ENCODE measurements at places on chromosomes 16 and 17.

- no peak for DNase-seq
Observed at GRCh38 chr17:18206962-18207361, 18.5 kb upstream of the LLGL1 start.

GRCh38 chr16:49216593-49216992, 65.0 kb downstream of the CBLN1 start:
- DNase-seq: no peak

- no peak for DNase-seq
Observed at GRCh38 chr17:80860101-80860671, 131.5 kb upstream of the CHMP6 start.

- no peak for DNase-seq
Observed at GRCh38 chr17:30116345-30116660, 313 bp upstream of the NSRP1 start.

DNA sequence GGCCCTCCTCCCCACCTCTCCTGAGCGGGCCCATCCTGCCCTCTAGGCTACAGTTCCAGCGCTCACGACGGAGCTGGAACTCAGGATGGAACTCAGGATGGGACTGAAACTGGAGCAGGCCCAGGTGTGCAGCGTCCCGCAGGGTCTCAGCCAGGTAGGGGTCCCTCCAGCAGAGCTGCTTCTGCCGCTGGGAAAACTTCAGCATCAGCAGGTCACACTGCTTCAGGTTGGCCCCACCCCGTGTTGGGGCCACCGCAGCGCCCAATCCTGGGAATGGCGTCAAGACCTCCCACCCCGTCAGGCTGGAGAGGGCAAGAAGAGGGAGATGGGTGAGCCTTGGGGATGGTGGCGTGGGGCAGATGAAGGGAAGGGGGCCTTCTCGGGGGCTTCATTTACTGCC, 62.6 kb upstream of the TMEM97 start:
- no peak for DNase-seq

GRCh38 chr17:10804546-10804945, 647 bp upstream of the TMEM238L start:
- no peak for DNase-seq

Data from stimulated activated CD4-positive, alpha-beta T cell treated with anti-CD3 and anti-CD28 coated beads, Interleukin-1b, Interleukin-23, amount 100 ng/mL, for 48 hours (primary cell).